Right atrium auricular region (tissue), 2 donors: ENCODE measurements at places on chromosomes 3 and 15. TPM values are rescaled to one million over a fixed set of nuclear protein-coding genes. Genes with fewer than 3 reads are reported as not detected.

Gene MED12L
- 0.07 TPM for total RNA-seq

DNA sequence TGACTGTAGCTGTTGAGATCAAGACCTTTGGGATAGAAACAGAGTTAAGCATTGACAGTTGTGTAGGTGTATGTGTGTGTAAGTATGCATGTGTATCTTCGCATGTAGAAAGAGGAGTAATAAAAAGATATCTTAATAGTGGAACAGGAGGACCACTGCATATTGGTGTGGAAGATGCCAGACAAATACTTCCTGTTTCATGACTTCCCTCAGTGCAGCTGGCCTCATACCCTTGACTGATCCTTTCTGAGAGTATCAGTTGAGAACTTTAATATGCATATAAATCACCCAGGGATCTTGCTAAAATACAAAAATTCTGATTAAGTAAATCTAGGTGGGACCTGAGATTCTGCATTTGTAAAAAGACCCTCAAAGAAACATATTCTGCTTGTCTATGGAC, 8.5 kb upstream of the ZBED2 start:
- no peak for DNase-seq

Gene SLC51A
- total RNA-seq, result 0.35 TPM

GRCh38 chr3:114327665-114328064, 33.8 kb downstream of the TIGIT start:
- no peak for DNase-seq

Gene ITIH1
- total RNA-seq, result not detected

DNA sequence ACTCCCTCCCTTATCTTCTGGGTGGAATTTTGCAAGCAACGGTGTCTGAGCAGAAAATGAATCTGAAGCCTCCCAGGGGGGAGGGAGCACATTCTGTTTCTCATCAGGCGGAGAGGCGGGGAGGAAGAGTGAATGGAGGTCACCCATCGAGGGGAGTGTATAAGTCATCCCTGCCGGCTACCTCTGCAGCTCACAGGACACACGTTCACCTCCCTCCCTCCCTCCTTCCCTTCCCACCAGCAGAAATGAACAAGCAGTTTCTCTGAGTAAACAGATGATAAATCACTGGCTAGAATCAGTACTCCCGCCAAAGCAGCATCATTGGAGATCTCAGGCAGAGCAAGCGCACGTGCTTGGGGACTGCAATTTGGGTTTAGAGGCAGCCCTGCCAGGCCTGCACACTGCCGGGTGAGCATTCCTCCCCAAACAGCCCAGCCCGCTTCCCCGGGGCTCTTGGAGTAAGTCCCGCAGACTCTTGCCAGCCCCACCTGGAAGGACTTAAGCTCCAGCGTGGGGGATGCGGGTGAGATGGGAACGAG, 38.3 kb downstream of the CPN2 start:
- DNase-seq, result peak; percentile 78

- no peak for DNase-seq
Measured at GRCh38 chr3:168062679-168063078, 33.0 kb downstream of the GOLIM4 start.

Gene MOBP
- total RNA-seq, result 0.20 TPM

Gene KCNH8
- total RNA-seq, result 0.08 TPM

Gene CHDH
- 10.0 TPM for total RNA-seq

DNA sequence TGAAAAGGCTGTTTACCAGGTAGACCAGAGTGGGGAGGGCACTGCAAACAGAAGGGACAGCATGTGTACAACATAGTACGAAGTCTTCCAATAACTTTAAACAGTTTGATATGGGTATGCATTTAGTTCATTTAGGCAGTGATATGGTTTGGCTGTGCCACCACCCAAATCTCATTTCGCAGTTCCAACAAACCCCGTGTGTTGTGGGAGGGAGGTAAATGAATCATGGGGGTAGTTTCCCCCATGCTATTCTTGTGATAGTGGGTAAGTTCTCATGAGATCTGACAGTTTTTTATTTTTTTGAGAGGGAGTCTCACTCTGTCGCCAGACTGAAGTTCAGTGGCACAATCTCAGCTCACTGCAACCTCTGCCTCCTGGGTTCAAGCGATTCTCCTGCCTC, 7.6 kb upstream of the RAMAC start:
- DNase-seq, result no peak

Gene PP2D1
- not detected for total RNA-seq

Gene RFT1
- total RNA-seq, result 6.8 TPM
